ENCODE measurements at places on chromosomes 2 and 18. TPM values are rescaled to one million over a fixed set of nuclear protein-coding genes. Genes with fewer than 3 reads are reported as not detected.

Gene LYG2
- polyA plus RNA-seq: 1.0 TPM

GRCh38 chr18:50674307-50674980 lies 114.6 kb downstream of the MAPK4 start:
- DNase-seq: no peak

DNA sequence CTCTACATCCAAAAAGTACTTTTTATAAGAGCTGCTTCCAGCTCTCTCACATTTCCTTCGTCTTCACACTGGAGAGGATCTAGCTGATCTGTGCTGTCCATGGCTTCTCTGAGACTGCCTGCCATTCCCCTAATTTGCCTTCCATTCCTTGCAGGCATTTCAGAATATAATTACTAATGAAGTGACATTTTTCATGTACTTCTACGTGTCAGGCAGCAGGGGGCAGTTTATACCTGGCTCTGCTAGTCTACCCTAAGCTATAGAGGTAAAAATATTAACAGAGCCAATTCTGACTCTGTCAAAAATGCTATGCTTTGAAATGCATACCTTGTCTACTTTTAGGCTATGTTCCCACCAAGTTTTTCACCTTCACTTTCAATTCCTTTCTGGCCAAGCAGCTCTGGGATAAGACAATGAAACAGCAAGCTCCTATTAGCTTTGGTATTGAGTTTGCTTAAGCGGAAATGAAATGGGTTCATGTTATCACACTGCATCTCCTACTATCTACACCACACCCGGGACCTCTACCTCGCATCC lies 81.9 kb downstream of the MEP1B start:
- peak; percentile 40 for DNase-seq

DNA sequence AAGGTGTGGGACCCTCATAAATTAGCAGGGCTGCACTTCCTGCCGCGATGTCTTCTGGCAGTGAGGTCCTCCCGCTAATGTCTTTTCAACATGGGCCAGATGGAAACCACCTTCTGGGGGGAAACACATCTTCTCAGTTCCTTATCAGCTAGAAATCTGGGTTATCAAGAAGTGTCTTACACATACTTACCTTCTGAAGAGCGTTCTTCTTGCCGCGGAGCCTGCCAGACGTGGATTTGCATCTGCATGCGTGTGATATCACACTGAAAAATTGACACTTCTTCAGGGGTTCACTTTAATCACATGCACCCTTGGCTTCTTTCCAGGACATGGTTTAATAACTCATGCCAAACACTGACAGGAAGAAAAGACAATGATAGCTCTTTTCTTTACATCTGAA lies 163.5 kb upstream of the SOX11 start:
- no peak for DNase-seq

GRCh38 chr2:106983305-106983704 lies 97.3 kb upstream of the ST6GAL2 start:
- DNase-seq: no peak

- no peak for DNase-seq
Measured at GRCh38 chr2:26000561-26001082, 18.3 kb upstream of the KIF3C start.

GRCh38 chr2:55498582-55498981 lies 20.9 kb upstream of the CFAP36 start:
- no peak for DNase-seq

GRCh38 chr2:48694149-48694548 lies 61.4 kb downstream of the LHCGR start:
- DNase-seq: no peak

Gene ERFE
- 7.2 TPM for polyA plus RNA-seq

GRCh38 chr2:159150280-159150746 lies 136.2 kb downstream of the WDSUB1 start:
- no peak for DNase-seq

- DNase-seq: no peak
Measured at GRCh38 chr2:35199298-35199697, 1156.3 kb upstream of the CRIM1 start.

Data from left kidney (tissue), 8 donors.